Progenitor cell of endocrine pancreas (in vitro differentiated cells): ENCODE measurements at places on chromosomes 2 and 18. TPM values are rescaled to one million over a fixed set of nuclear protein-coding genes. Genes with fewer than 3 reads are reported as not detected.

- no peak for DNase-seq
- H3K4me3 ChIP-seq = no peak overlapping the region
- no peaks in the 10 kb centered on the region for H3K27me3 ChIP-seq
Measured at GRCh38 chr2:131753640-131754561, 226.2 kb downstream of the CCDC74A start.

DNA sequence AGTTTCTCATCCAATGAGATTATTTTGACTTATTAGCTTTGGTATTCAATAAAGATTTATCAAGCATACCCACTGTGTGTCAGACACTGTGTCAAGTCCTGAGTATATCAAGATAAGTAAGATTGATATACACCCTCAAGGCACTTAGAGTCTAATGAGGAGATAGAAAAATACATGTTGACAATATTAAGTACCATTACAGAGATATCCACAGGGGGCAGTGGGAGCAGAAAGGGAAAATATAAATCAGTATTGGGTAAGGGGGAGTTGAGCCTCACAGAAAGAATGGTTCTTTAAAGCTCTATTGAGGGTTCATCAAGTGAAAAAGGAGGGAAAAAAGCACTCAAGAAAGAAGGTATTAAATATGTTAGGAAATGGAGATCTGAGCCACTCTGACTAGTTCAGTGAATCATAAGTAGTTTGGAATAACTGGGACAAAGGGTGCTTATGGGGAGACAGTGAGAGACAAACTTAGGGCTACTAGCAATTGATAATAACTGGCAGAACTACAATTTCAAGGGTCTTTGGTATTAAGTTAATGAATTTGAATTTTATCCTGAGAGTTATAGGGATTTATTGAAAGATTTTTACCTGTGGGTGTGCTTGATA lies 45.5 kb upstream of the SLC8A1 start:
- H3K4me3 ChIP-seq = no peak overlapping the region
- no peak for DNase-seq
- peaks cover 1% of the 10 kb centered on the region for H3K36me3 ChIP-seq

DNA sequence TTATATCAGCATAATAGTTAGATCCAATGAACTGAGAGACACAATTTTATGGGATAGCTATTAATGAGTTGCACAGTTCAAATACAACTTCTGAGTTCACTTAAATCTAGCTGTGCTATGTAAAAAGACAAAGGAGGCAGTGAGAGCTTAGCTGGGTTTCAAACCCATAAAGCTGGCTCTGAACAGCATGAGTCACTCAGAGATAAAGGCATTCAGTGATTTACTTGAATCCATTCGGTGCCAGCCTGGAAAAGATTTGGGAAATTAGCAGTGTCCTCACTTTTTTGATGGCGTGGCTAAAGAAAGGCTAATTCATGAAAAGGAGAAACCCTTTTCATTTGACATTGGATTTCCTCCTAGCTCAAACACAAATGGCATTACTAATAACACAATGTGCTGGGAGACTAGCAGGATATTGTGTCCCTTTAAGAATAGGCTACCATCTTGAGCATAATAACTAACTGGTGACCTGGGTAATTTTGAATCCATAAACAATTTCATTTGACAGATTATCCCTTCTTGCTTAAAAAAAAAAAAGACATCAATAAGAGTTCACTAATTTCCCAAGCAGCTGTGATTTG lies 98.4 kb upstream of the NEUROD1 start:
- H3K27ac ChIP-seq = no peak overlapping the region
- H3K36me3 ChIP-seq = no peaks in the 10 kb centered on the region
- no peak for DNase-seq
- no peak overlapping the region for H3K4me3 ChIP-seq
- peaks cover 28% of the 10 kb centered on the region for H3K4me1 ChIP-seq

GRCh38 chr2:9815844-9816279 lies 27.4 kb upstream of the TAF1B start:
- no peaks in the 10 kb centered on the region for H3K4me1 ChIP-seq
- H3K27ac ChIP-seq = no peak overlapping the region
- H3K27me3 ChIP-seq = peaks cover 11% of the 10 kb centered on the region
- no peak overlapping the region for H3K4me3 ChIP-seq

DNA sequence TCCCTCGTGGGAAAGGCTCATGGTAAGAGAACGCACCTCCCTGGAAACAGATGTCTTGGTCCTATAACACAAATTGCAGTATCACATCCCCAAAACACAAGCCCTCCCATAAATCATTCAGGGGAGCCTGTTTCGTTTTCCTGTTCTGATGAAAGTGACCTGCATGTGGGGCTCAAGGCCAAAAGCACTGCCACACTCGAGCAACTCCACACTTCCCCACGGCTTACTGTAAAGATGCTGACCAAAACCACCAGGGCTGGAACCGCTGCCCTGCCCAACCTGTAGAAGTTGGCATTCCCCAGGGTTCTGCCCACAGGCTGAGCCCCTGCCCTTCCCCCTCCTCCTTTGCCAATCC lies 139.7 kb downstream of the BCL11A start:
- no peak overlapping the region for H3K27ac ChIP-seq
- H3K4me1 ChIP-seq = peaks cover 41% of the 10 kb centered on the region
- H3K36me3 ChIP-seq = peaks cover 2% of the 10 kb centered on the region
- peaks cover 46% of the 10 kb centered on the region for H3K27me3 ChIP-seq
- no peak for DNase-seq

RTP5 gene
- not detected in 2 replicates for total RNA-seq

DNA sequence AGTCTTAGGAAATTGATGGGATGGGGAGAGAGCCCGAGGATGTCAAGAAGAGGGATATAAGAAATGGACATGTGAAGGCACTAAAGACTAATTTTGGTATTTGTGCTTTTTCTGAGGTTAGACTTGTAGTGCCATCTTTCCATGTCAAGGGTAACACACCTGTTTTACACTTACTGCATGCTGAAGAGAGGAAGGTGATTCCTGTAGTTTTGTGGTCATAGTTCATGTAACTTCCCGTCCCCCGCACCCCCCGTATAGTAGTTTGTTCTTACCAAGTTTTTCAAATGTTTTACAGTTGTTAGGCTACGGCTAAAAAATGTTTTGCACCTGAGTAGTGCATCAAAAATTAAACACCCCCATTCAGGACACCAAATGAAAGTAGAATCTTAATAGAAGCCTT lies 73.8 kb downstream of the CLIP4 start:
- no peaks in the 10 kb centered on the region for H3K27me3 ChIP-seq
- DNase-seq = no peak
- H3K36me3 ChIP-seq = peaks cover 10% of the 10 kb centered on the region
- no peak overlapping the region for H3K4me3 ChIP-seq
- H3K4me1 ChIP-seq = no peaks in the 10 kb centered on the region
